ENCODE measurements at places on chromosomes 16 and 17.

GRCh38 chr17:48457080-48457836, 27.2 kb upstream of the SKAP1 start:
- peak; percentile 79 for DNase-seq

DNA sequence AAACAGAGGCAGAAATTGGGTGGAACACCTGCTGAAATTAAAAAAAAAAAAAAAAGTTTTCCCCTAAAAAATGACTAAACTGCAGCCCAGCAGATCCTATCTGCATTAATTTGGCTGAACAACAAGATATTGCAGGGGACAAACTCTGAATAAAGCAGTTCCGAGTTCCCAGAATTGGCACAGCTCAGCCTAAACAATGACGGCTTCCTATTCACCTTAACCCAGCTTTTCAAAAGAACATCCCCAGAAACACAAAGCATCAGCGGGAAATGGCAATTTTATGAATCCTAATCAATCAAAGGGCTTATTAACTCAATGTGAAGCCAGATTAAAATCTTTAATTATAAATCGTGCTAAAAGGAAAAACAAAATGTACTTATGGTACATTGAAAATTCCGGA, 497.8 kb upstream of the ZFHX3 start:
- no peak for DNase-seq

DNA sequence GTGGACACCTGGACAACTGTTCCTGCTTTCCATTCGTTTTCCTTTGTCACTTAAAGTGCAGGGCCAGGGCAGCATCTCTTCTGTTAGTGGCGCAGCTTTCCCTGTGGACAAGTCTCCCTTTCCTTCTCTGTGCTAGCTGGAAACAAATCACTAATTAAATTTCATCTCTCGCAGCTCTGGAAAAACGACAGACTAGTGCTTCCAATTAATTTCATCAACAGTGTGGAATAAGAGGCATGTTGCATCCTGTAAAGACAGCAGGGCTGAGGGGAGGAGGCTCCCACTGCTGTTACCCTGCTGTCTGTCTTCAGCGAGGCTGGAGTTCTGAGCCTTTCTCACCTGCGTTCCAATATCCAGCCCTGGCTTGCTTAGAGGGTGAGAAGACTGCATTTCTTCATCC, 352.1 kb upstream of the HSBP1 start:
- no peak for DNase-seq

- no peak for DNase-seq
Measured at GRCh38 chr17:28392491-28392890, 13.5 kb downstream of the SLC46A1 start.

GRCh38 chr17:34981538-34982241, 1.4 kb downstream of the LIG3 start:
- DNase-seq, result peak; percentile 80

GRCh38 chr16:87305505-87306391, 11.4 kb downstream of the C16orf95 start:
- peak; percentile 92 for DNase-seq

DNA sequence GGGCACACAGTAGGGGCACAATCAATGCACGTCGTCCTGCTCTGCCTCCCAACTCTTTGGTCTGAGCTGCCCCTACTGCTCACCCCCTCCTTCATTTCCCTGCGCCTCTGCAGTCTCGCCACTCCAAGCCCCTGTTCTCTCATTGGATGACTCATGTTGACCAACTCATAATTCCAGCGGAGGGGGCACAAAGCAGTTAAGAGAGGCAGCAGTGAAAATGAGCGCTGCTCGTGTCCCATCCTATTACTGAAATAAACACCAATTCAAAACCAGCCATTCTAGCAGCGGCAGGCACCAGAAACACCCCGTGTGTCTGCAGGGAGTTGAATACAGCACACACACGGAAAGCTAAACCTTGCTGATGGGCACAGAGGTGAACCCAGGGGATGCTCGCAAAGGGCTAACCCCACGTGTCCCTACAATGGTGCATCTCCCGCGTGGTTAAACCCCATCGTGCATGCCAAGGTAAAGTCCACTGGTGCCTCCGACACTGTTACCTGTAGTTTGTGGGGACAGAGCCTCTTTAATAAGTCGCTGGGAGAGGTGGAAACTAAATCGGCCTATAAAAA, 310.4 kb downstream of the XYLT1 start:
- no peak for DNase-seq

DNA sequence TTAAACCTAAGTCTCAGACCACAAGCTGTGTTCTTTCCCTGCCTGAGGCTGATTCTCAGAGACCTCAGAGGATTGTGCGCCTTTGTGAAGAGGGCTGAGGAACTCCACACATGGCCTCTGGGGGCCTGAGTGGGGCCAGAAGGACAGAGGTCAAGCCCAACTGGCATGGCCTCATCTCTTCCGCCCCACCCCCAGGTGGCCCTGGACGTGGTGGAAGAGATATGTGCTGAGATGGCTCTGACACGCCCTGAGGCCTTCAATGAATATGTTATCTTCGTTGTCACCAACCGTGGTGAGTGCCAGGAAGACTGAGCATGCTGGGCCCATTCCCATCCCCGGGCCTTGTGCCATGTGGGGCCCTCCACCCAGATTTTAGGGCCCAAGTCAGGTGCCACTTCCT, 20.1 kb upstream of the ALKBH5 start:
- peak; percentile 64 for DNase-seq

DNA sequence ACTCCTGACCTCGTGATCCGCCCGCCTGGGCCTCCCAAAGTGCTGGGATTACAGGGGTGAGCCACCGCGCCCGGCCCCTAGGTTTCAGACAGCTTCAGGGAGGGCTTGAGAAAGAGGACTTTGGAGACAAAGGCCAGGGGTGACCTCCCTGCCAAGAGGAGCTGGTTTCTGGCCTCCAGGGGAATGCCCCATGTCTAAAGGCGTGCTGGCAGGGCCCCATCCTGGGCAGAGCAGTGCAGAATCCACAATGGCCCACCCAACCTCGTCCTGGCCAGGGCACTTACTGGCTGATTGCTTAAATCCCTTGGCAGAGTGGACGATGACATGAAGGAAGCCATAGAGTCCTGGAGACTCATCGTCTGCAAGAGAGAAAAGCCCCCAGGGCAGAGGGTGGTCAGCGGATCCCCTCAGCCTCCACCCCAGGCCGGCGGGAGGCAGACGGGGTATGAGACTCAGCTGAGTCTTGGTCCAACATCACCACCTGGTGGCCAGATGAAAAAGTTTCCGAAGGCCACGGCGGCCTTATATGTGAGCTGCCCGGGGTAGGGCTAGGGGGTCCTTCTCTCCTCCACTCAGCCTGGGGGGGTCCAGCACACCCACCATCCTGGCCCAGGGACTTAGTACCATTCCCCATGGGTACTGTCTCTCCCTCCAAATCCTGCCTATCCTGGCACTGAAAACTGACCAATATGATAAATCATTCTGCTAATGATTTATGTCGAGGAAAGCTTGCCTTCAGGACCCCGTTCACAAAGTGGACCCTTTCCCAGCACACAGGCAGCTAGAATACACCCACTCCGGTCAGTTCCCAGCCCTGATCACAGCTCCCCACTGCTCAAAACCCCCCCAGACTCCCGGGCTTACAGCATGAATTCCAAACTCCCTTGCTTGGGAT, 59.1 kb downstream of the TIMM22 start:
- peak; percentile 49 for DNase-seq

- no peak for DNase-seq
Measured at GRCh38 chr16:80744856-80745255, 59.5 kb downstream of the CDYL2 start.

- no peak for DNase-seq
Measured at GRCh38 chr16:84723906-84724305, 24.1 kb downstream of the USP10 start.

DNA sequence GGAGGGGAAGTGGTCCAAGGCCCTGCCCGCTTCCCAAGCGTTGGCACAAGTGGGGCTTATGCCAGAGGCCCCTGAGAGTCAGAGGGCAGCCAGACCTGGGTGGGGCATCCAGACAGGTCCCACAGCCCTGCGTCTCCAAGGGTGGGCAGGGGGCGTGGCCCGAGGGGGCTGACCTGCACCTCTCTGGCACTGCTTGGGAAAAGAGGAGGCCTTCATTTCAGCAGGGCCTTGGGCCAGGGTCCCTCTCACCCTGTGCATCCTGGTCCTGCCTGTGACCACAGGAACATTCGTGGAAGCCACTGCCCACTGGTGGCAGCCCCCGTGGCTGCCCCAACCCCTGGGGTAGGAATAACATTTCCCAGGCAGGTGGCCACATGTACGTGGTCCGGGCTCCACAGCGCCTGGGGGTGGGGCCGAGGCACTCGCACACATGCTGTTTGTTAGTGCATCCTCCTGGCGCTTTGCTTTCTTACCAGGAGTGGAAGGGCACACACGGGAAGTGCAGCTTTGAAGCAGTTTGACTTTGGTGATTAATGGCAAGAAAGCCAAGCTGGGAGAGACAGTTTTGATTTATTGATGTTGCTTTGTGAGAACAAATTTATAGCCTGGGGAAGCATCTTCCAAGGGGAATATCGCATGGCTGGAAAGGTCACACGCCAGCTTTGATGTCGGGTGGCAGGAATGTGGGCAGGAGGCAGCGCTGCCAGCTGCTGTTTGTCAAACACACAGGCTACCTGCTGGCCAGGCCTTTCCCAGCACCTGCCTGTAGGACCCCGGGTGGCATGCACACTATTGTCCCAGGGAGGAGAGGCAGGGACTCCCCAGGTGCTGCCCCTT, 4.3 kb downstream of the CENPX start:
- DNase-seq, result no peak

GRCh38 chr17:65355246-65355645, 206.2 kb downstream of the AXIN2 start:
- DNase-seq, result no peak

DNA sequence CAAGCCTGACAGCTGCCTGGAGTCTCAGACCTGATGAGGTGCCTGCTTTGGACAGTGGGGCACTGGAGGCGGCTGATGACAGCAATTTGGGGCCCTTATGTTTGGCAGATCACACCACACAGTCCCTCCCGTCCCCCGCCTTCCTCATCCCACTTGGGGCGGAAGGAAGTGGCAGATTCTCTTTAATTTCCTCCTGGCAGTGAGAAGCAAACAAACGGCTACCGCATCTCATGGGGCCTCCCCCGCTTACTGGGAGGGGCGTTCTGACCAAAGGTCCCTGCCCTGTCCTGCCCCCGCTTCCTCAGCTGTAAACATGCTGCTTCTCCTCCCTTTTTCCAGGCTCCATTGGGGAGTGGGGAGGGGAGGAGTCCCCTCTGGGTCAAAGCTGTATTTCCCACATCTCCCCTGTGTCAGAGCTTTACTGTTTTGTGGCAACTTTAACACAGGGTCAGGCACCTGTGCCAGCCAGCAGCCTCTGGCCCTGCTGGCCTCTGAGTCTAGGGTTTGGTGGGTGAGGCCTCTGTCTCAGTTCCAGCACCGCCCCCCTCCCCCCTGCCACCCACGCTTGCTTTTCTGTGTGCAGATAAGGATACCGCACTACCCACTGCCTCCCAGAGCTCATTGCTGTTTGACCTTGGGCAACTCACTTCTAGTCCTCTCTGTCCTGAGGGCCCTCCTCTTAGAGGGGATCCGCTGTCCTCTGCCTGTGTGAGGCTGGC, 5.4 kb upstream of the NFATC3 start:
- DNase-seq, result peak; percentile 92

GRCh38 chr17:77042476-77043231, 98.1 kb upstream of the SEC14L1 start:
- no peak for DNase-seq
